ENCODE measurements at places on chromosomes 5 and 9. TPM values are rescaled to one million over a fixed set of nuclear protein-coding genes. Genes with fewer than 3 reads are reported as not detected.

The PLEKHG4B gene
- 3.3 TPM for total RNA-seq

The PCDHGA3 gene
- total RNA-seq = 3.9 TPM

The HMMR gene
- 17.7 TPM for total RNA-seq

DNA sequence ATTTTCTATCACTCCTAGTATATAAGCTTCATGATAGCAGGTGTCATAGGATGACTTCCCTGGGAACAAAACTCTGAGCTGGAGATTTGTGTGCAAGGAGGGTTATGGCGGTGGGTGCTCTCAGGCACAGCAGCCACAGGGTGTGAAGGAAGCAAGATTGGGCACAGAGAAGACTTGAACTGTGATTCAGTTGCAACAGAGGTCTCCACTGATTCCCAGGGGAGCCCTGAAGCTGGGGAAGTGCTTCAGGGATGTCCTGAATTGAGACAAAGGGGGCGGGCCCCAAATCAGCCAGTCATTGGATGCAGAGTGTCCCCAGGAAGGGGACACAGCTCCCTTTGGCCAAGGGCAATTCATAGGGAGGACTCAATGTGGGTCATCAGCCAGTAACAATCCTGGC lies 44.4 kb upstream of the ANKRD55 start:
- no peak for DNase-seq

DNA sequence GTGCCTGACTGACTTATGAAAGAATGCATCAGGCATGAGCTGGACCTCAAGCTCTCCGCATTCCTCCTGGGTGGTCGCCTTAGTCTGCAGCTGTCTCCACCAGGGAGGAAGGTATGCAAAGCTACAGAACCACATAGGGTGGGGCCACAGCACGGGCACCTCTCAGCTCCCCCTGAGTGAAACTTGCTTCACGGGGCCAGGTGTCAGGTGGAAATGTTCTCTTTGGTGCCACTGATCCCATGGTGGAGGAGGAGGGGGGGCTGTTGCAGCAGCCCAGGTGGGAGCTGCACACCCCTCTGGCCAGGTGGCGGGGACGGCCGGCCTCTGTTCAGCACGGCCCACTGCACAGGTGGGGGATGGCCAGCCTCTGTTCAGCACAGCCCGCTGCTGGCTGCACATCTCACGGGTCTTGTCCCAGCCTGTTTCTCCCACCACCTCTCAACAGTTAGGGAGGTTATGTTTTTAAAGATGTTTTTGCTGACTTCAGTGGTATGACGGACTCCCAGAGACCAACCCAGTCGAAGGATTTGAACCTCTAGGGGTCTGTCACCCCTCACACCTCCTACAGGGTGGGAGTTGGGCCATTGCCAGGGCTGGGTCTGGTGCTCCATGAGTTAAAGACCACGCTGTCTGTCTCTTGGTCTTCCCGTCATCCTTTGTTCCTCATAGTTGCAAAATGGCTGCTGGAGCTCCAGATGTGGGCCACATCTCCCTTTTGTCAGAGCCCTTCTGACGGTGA lies 34.3 kb downstream of the MRPL36 start:
- DNase-seq = no peak

DNA sequence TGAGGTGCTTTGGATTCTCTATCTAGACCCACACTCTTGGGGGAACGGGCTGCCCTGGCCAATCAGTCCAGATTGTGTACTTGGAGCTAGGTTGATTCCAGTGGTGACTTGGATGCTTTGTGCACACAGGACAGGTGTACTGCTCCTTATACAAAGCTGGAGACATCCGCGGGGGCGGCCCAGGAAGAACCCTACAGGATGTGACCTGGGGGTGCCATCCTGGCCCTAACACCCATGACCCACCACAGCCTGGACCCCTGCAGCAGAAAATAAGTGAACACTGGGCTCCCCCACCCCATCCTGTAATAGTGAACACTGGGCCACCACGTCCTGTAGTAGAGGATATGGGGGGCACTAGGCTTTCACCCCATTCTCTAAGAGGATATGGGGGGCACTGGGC lies 12.1 kb upstream of the PLEKHG4B start:
- DNase-seq = no peak

- peak; percentile 86 for DNase-seq
Observed at GRCh38 chr9:136847826-136848392, 1.3 kb upstream of the PHPT1 start.
